ENCODE measurements at places on chromosomes 4 and X. TPM values are rescaled to one million over a fixed set of nuclear protein-coding genes. Genes with fewer than 3 reads are reported as not detected.

Gene PPP4R3C
- total RNA-seq: not detected

Gene SYTL4
- 5.1 TPM for total RNA-seq

Gene CT45A3
- total RNA-seq: not detected

Gene GRXCR1
- total RNA-seq: not detected

Gene STPG2
- total RNA-seq: 0.18 TPM

Gene ZIC3
- total RNA-seq: not detected

Gene GABRG1
- total RNA-seq: not detected

Measured in fibroblast of the aortic adventitia (primary cell).